Activated T-cell treated with anti-CD3 and anti-CD28 coated beads for 1 hour (primary cell): ENCODE measurements at places on chromosomes 7 and 10.

DNA sequence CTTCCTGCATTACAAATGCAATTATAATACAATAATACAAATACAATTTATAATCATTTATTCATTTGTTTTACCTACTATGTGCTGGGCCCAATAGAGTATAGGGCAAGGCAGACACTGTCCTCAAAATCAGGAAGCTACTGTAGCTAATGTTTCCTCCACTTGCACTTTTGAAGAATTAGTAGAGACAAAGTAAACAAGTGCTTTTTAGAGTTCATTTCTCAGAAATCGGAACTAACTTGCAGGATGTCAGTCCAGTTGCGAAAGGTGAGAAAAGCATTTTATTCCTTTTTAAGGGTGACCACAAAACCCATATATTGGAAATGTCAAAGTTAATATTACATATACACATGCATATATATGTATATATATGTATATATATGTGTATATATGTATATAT is 14.2 kb downstream of the ADRB1 start:
- no peak for DNase-seq

DNA sequence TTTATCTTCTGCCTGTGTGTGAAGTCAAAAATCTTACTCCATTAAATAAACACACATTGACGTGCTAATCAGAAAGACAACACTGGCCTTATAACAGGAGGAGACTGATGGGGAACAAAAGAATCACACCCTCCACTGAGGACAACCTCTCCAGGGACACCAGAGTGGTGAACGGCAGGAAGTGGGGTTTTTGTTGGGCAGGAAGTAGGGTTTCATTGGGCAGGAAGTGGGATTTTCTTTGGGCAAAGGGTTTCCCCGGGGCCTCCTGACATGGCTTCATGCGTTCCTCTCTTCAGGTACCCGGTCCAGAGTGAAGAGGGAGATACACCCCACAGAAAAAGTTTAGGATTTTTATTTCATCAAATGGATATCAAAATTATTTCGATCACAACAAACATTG is 30.6 kb downstream of the ADARB2 start:
- no peak for DNase-seq

- DNase-seq, result no peak
Observed at GRCh38 chr7:137243741-137244140, 99.8 kb downstream of the PTN start.

DNA sequence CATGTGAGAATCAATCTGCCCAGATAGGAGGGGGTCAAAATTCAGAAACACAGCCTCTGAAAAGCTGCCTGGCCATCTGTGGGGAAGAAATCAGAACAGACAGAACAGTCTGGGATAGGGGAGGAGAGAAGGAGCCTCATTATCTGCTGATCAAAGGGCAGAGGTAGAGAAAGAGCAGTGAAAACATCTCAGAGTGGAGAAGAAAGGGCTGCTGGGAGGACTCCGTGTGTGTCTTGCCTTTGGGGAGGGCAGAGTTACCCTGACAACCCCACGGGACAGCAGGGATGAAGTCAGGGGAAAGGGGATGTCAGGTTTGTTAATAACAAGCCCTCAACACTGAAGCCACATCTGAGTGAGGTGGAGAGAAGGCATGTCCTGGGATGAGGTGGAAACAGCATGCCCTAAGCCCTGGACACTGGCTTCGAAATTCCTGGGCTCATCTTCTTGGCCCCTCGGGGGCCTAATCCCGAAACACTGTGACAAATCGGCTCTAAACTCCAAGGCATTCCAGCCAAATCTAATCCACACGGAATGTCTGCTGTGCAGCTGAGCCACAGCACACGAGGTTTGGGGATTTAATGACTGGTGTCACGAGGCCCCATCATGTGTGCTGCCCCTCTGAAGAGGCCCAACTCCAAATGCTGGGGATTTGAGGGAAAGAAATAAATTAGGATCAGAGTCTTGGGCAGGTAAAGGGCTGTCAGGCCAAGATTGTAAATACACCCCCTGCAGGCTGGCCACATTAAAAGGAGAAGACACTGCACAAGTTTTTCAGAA is 82.8 kb upstream of the FGFR2 start:
- DNase-seq, result no peak

DNA sequence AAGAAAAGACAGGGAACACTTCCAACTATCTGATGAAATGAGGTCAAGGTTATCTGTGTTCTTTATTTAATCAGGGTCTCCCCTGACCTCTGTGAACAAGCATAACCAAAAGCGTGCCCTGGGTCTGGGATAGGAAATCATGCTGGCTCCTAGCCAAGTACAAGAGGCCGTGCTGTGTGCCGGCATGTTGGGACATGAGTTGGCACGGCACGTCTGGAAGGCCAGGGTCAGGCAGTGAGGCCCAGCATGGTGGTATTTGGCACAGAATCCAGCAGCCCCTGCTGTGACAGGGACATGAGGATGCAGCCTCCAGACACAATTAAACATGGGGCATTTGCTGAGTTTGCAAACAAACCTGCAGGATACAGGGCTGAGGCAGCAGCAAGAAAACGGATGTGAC is 320.4 kb downstream of the PLXNA4 start:
- DNase-seq, result no peak

DNA sequence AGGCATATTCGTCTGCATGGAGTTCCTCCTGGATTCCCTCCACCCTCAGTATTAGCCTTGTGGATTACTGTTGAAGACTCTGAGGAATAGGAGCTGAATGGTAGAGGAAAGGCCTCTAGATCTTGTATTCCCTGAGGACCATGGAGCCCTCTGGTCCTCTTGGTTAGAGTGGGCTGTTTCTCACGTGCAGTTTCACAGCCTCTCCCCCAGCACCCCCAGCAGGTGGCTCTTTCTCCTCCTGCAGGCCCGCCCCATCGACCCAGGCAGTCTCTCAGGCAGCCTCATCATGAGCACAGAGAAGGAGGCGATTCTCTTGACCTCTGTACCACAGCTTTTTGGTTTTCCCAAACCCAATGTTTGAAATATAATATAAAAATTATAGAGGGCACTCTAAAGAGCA is 102.0 kb downstream of the WNT2 start:
- DNase-seq, result no peak

DNA sequence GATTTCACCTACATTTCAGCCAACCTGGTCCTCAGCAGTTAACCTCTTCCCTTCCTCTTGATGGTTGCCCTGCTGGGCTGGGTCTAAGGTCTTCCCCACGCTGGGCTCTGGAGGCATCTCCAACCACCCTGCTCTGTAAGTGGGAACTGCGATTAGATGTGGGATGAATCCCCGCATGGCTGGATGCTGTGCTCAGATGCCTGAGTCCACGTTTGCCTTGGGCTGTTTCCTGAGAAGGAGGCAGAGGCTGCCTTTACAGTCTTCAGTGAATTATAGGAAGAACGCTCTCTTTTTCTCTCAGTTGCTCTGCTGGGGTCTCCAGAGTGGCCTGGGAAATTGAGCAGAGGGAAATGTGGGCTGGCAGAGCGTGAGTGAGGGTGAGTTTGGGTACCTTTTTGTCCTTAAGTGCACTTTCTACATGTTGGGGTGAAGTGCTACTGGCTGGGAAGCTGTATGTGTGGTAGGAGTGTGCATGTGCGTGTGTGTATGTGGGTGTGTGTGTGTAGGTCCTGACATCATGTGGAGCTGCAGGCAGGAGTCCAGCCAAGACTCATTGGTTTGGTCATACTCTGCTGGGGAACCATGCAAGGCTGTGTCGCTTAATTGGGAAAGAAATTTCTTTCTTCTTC is 1.5 kb downstream of the GIMAP8 start:
- no peak for DNase-seq

DNA sequence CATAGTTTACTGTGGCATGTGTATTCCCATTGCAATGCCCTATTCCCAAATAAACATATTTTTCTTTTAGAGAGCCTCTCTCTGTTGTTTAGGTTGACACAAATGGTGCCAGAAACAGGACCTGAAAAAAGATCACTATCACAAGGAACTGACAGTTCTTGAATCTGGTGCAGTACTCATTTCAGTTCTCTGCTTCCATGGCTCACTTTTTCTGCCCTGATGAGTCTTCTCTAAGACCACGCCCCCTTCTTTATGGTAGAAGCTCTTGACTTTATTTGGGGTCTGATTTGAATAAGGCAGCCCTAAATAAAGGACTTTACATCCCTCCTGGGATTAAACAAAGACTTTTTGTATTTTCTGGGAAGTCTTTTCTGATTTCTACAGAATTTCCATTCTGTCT is 3.5 kb upstream of the CCDC126 start:
- no peak for DNase-seq

GRCh38 chr7:33760146-33760545 is 145.2 kb upstream of the BMPER start:
- no peak for DNase-seq

DNA sequence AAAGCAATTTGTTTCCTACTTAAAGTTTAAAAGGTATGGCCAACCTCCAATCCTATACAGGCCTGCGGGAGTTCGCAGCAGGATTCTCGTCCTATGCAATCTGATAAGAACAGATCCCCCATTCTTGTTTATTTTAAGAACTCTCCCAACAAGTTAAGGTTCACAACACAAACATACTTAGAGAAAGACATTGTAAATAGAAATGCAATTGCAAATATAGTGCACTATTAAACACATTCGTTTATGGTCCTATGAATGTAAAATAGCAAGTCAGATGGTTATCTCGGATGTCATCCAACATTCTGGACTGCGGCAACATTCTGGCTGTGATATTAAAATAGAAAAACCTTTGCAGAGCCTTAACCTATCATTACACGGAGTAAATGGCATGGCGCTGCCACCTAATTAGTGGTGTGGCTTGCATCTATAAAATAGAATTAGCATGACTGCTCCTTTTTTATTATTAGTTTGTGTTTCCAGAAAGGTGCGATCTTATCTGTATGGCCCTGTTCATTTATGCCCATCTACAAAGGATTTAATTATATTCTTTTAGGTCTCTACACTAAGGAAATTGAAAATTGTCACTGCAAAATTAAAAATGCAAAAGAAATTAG is 37.0 kb downstream of the BEND7 start:
- DNase-seq, result no peak

DNA sequence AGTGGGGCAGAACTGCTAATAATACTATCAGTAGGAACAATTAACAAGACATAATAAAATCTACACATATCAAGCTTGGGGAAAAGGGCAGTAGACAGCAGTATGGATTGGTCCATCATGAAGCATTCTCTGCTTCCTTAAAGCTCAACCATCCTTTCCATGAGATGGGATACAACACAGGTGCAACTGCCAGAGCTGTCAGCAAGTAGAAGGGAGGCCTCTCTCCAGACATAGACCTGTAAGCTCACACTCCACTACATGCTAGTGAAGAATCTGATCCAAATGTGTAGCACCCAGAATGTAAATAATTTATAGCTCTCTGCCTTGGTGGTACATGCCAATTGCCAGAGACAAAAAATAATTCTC is 41.5 kb upstream of the ANAPC16 start:
- no peak for DNase-seq

DNA sequence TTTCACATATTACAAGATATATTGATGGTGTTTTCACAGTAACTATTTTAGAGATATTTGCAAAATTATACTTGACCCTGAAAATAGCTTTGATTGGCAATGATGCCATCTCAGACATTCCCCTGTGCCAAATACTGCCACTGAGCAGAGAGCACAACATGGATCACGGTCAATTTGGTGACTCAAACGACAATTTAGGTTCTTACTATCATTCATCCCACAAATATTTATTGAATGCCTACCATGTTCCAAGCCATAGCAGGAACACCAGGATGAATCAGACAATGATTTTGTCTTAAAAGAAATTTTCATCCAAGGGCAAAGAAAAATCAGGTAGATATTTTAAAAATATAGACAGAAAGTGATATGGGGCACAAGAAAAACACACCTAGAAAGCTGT is 153.2 kb upstream of the ADO start:
- no peak for DNase-seq

- DNase-seq, result no peak
Observed at GRCh38 chr10:37275216-37275777, 149.9 kb downstream of the ANKRD30A start.

DNA sequence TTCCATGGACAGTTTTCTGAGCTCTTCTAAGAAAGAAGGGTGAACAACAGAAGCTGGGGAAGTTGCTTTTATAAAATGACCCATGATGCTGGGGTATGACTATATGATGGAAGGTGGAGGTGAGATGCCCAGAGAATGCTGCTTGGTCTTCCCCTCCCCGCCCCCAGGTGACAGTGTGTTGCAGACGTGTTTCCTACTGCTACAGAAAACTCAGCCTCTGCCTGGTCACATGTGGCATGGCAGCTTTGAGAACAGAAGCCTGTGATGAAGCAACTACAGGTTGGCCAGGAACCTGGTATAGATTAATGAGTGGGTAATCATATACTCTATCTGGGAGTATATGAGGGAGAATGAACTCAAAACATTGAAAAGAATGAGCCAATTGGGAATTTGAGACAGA is 67.1 kb downstream of the MTURN start:
- no peak for DNase-seq

- DNase-seq, result no peak
Observed at GRCh38 chr7:142571581-142571980, 177.7 kb upstream of the PRSS1 start.

DNA sequence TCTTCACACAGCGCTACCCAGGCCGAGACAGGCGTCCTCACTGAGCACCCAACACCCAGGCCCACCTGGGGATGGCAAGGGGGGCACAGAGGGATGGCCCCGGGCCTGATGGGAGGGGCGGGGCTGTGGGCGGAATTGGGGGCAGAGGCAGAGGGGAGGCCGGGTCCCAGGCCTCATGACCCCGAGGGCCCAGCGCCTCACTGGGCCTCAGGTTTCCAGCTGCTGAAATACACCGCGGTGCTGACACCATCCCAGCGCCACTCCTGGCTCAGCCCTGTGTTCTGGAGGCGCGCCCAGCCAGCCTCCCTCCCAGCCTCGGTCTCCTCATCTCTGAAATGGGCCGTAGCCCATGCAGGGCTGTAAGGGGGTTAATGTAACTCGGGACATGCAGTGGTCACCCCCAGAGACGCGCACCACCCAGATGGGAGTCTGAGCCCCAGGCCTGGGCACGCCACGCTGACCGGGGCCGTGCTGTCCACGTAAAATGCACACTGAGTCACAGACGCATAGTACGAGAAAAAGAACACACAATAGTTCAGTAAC is 82.3 kb downstream of the UNCX start:
- no peak for DNase-seq

- DNase-seq, result no peak
Observed at GRCh38 chr10:80211786-80212185, 6.4 kb upstream of the ANXA11 start.

- DNase-seq, result no peak
Observed at GRCh38 chr10:61059636-61060035, 115.7 kb upstream of the RHOBTB1 start.

DNA sequence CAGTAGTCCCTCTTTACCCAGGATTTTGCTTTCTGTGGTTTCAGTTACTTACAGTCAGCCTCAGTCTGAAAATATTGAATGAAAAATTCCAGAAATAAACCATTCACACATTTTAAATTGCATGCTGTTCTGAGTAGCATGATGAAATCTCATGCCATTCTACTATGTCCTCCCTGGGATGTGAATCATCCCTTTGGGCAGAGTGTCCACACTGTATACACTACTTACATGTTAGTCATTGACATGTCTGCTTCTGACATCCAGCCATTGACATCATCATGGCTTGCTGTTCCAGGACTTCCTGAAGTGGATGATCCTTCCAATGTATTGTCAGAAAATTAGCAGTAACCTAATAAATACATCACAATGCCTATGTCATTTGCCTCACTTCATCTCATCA is 34.6 kb upstream of the MALRD1 start:
- no peak for DNase-seq
